GM10248 (cell line): ENCODE measurements at places on chromosomes 11 and 22.

GRCh38 chr11:57904376-57904775 lies 119.3 kb upstream of the OR9Q1 start:
- no peak for DNase-seq

GRCh38 chr22:39503630-39504029 lies 1.5 kb downstream of the MIEF1 start:
- DNase-seq, result no peak

DNA sequence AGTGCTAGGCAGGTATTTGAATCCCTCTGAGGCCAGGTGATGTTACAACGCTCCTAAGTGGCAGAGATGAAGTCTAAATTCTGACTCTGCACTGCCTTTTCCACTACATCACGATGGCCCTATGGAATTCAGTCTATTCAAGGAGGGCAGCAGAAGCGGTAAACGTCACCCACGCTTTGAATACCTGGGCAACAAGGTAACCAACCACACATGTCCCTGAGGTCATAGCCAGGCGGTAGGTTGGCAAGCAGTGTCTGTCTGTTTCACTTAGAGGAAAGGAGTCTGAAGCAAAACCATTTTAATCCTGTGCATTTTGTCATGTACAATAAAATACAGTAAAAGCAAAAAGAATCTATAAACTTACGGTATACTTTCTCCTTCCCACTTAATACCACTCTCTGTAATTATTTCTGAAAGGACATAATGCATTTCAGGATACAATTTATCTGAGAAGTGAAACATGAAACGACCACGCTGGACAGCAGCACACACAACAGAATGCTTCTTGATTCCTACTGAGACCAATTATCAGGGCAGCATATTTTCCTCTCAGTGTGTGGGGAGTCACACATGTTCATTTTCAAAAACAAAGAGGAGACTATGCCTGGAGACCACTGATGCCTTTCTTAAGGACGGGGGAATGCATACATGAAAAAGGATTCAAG lies 51.3 kb downstream of the PRDM10 start:
- DNase-seq, result no peak

GRCh38 chr22:29029202-29030000 lies 32.2 kb downstream of the C22orf31 start:
- DNase-seq, result no peak

DNA sequence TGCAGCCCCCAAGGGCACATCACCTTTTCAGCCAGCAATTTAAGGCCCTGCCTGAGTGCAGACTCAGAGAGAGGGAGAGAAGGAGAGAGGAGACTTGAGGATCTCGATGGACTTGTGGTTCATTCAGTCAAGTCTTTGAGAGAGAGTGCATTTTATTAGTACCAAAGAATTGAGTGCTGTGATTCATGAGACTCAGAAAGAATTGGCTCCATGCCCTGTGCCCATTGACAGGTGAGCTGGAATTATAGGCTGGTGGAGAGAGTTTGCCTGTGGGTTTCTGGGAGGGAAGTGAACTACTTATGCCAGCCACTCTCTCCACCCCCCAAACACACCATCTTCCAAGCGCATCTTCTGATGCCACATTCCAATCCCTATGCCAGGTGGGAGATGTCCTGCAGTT lies 236.8 kb downstream of the MN1 start:
- DNase-seq, result no peak

DNA sequence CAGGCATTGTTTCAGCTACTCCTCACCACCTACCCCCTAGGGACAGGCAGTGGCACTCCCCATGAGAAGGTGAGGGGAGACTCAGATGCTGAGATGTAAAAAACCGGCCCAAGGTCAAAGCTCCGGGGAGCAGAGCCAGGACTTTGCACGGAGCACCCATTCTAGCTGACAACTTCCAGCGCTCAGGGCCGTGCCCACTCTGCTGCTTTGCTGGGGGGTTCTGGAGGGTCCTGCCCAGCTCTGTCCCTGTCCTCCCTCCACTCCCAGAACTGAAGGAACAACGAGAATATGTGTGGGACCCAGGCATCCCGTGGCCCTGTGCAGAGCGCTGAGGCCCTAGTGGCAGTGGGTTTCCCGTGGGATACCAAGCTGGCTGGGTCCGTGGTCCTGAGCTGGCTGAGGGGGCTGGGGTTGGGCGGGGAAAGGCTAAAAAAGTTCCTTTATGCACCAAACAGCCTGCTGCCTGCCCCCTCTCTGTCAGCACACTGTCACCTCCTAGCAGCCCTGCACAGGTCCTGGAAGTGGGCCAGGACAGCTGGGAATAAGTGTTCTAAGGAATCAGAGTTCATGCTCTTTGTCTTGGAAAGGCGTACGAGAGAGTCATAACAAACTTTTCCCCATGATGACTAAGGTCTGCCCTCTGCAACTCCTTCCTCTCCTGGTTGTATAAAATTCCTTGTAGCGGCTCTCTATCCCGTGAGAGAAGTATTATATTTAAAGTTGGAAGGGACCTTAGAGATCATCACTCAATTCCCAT lies 1.9 kb downstream of the MS4A10 start:
- DNase-seq, result no peak

DNA sequence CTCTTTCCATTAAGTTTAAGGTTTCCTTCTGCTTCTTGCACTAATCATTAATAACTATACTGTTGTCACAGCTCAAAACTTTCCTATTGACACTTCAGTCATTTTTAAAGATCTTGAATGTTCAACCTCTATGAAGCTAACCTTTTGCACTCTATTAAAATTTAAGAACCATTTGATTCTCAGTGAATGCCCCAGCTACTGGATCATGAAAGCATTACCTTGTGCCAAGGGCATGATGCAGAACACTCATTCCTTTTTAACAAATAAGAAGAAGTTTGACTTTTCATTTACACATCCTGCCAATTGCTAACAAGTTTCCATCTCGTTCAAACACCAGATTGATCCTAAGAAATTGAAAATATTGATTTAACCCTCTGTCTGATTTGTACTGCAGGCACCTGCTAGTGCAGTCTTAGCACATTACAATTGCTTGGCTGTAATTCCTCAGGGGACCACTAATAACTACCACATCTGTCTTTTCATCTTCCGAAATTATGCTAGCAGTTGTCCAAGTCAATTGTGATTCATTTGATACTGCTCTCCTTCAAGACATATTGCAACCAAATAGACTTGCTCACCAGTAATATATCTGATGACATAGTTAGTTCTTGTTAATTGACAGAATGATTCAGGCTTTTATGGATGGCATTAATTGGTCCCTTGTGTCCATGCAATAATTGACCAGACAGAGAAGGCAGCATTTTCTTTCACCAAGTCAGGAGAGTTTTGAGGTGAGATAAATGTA lies 158.4 kb downstream of the TEAD1 start:
- DNase-seq, result no peak
